ENCODE measurements at places on chromosomes 3 and 15. TPM values are rescaled to one million over a fixed set of nuclear protein-coding genes. Genes with fewer than 3 reads are reported as not detected.

DNA sequence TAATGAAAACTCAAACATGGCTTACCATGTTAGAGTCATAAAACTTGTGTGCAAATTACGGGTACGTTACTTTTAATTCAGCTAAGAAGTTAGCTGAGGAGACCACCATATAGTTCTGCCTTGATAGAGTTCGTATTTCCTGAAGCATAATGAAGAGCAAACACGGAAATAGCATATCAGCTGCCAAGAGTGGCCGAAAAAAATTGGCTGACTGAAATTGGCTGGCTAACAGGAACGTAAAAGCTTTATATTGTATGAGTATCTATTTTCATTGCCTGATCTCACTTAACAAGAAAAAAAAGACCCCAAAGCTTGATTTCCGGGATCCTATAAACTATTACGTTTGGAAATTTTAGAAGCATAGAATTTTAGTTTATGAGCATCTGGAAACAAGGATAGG is 1222.9 kb downstream of the ZPLD1 start:
- DNase-seq: no peak

GRCh38 chr3:3699816-3700633 is 99.2 kb upstream of the LRRN1 start:
- no peak for DNase-seq

- no peak for DNase-seq
These were observed 2.1 kb downstream of the VIPR1 start for GRCh38 chr3:42504334-42505127.

DNA sequence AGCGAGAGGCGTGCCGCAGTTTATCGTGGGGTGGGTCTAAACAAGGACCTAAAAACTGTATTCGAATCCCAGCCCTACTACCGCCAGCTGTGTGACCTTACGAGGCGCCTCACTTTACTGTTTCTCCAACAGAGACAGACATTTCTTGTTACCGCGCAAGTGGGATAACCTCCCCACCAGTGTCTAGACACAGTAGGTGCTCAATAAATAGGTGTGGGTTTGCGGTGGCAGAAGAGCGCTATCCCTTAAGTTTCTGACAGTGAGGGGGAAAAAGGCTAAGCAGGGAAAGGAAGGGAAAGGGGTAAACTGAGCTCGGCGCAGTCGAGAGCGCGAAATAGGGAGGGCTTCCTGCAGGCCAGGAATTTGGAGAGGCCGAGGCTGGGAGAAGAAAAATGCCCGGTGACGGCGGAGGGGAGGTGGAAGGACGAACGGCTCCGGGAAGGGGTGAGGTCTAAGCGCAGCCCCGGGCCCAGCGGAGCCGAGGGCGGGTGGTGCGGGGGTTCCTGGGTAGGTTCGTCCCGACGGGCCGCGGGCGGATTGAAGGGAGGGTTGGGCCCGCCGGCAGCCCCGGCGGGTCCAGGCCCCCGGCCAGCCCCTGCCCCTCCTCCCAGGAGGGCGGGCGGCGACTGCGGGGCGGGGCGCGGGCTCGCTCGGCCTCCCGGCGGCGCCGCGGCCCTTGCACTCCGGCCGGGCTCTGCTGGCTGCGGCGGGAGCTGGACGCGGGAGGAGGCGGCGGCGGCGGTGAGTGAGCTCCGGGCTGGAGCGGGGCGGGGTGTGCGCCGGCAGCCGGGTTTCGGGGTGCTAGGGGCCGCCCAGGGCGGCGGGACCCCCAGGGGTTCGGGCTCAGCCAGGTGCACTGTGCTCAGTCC is at the start of gene CGNL1:
Gene CGNL1 (plus strand): TSS at position 679 of the 869 bp plus-strand sequence. CDS start 61,495 bp downstream, outside the sequence.
- DNase-seq: peak; percentile 85

- DNase-seq: no peak
These were observed 10.6 kb downstream of the ARPP19 start for GRCh38 chr15:52558196-52558595.

GRCh38 chr3:57512166-57512565 is 32.0 kb downstream of the DNAH12 start:
- DNase-seq: no peak

DNA sequence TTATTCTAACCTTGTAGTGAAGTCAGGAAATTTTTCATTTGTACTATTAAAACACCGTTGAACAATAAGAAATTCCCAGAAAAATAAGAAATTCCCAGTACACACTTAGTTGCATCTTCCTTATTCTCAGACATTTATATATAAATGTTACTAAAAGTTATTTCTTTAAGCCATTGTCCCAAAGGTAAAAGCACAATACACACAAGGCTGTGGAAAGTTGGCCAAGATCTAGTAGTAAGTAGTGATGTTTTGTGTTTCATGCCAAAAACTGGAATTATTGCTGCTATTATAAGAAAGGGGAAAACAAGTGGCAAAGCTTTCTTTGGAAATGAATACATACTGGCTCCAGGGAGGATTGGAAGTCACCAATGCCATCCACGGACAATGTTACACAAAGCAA is 802.5 kb upstream of the DPPA4 start:
- no peak for DNase-seq

- no peak for DNase-seq
These were observed 239.5 kb downstream of the ZPLD1 start for GRCh38 chr3:102674284-102674683.

Gene ROPN1
- 0.79 TPM for total RNA-seq

DNA sequence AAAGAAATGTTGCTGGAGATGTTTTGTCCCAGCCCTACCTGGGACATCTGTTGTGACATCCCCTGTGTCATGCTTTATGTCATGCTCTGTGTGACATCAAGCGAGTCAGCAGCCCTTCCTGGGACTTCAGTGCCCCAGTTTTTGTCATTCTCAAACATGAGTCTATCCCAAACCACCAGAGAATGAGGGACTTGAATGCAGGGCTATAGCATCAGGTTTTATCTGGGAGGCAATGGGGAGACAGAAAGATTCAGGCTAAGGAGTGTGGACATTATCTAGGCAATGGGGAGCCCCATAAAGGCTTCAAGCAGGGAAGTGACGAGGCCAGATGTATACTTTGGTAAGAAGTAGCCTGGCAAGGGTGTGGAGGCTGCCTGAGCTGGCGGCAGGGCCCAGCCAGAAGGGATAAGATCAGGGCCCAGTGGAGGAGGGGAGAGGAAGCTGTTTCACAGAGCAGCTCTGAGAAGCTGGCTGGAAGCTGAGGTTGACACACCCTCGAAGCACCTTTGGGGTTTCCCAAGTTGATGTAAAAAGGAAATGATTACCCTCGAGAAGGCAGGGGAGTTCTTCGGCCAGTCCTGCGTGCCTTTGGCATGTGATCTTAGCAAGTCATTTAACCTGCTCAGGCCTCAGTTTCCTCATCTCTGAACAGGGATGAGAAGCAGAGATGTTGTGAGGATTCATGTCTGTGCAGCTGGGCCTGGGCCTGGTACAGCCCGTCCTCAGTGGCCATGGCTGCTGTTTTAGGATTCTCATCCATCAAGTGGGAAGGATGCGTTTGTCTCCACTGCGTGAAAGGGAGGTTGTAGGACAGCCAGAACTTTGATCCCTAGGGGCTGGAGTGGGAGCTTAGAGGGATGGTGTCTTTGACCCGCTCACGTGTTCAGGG is 34.3 kb downstream of the IRAK2 start:
- DNase-seq: peak; percentile 55
